K562 (cell line): ENCODE measurements at places on chromosomes 7 and 10.

DNA sequence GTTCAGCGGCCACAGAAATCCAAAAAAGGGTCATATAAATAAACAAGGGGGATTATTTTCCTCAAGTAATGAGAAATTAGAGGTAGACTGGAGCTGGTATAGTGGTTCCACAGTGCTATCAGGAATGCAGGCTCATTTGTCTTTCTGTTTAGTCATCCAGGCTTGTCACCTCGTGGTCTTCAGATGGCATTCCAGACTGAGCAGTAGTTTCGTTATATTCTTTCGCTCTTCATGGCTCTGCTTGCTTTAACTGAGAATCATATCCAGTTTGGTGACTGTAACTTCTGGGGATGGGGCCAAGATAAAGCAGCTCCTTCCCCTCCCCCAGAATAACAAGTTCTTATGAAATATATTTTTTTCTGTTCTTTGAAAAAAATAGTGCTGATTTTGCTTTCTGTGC, 9.5 kb downstream of the ANKIB1 start:
- DNase-seq = no peak

DNA sequence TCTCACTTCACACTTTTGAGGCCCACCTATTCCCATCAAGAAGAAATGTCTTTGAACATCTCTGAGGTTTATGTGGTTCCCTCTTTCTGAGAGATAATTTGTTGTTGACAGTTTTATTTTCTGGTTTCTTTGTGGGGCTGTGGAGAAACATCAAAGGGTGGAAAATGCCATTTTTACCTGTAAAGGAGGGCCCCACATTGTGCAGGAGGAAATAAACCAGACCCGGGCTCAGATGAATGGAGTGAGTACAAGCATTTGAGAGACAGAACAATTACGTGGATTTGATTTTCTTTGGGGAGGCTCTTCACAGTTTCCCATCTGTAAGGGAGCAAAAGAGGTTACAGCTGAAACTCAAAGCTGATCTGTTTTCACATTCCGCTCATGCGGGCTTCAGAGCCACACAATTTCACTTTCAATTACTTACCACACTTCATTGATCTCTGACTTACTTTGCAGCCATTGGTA, 29.8 kb downstream of the ITPRIP start:
- DNase-seq = no peak

DNA sequence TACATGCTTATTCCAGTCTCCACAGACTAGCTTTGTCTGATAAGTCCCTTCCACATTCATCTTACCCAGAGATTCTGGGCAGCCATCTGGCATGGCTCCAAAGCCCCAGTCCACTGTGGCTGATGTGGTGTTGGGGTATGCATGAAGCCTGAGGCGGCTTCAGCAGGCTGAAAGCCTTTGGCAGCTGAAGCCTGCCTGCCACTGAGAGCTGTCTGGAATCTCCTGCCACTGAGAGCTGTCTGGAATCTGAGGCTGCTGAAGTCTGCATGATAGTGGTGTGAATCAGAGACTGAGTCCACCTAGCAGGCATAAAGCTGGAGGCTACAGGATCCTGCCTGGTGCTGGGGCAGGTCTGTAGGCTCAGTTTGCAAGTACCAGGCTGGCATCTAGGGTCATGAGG, 87.1 kb downstream of the DYNC1I1 start:
- DNase-seq = no peak

- DNase-seq = no peak
Measured at GRCh38 chr7:39306016-39306570, 260.1 kb upstream of the YAE1 start.

DNA sequence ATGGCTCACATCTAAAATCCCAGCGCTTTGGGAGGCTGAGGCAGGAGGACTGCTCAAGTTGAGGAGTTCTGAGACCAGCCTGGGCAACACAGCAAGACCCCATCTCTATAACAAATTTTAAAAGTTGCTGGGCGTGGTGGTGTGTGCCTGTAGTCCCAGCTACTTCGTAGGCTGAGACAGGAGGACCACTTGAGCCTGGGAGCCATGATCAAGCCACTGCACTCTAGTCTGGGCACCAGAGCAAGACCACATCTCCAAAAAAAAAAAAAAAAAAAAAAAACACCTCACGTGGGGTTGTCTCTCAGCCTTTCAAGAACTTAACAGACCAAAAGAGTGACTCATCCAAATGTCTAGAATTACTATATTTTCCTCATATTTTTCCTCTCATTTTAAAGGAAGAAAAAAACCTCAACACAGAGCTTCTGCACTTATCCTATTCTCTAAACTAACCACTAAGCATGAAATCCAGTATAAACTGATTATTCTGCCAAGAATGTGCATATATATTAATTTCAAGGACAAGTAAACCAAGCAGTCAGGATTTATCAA, 46.3 kb downstream of the CUL2 start:
- no peak for DNase-seq

DNA sequence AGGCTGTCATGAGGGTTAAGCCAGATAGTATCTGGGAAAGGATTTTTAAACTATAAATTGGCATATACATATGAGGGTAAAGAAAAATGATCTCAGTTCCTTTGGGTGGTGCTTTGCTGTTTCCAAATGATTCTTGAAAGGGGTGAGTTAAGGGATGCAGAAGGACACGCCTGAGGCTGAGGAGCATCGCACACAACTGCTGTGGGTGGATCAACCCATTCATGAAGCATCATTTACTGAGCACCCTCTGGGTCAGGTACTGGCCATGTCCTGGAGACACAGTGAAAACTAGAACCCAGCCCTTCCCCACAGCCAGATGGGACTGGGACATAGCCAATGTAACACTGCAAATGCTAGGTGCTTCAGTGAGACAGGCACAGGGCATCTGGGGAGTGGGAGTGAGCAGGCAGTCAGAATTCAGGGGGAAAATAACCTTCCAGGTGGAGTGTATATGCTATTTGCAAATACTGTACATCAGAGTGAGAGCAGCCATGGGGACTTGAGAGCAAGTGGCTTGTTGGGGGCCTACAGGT, 112.1 kb downstream of the WDFY4 start:
- DNase-seq = no peak

DNA sequence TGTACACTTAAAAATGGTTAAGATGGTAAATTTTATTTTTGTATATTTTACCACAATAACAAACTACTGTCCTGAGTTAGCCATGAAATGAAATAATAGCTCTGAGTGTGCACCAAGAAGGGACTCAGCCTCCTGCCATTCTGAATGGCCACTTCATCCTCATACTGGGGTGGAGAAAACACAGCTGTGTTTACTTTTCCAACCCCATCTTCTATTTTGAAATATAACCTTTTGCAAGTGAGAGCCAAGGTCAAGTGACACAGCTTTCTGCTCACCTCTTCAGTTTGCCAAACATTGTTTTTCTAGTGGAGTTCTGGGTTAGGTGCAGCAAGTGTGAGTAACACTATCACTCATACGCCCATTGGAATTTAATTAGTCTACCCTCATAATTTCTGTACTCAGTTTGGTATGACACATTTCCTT, 107.4 kb upstream of the GLCCI1 start:
- DNase-seq = no peak

DNA sequence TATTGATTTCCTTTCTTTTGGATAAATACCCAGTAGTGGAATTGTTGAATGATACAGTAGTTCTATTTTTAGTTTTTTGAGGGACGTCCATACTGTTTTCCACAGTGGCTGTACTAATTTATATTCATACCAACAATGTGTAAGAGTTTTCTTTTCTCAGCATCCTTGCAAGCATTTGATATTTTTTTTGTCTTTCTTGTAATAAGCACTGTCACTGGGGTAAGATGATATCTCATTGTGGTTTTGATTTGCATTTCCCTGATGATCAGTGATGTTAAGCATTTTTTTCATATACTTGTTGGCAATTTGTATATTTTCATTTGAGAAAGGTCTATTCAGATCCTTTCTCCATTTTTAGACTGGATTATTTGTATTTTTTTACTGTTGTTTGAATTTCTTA, 308.7 kb downstream of the PTEN start:
- no peak for DNase-seq

DNA sequence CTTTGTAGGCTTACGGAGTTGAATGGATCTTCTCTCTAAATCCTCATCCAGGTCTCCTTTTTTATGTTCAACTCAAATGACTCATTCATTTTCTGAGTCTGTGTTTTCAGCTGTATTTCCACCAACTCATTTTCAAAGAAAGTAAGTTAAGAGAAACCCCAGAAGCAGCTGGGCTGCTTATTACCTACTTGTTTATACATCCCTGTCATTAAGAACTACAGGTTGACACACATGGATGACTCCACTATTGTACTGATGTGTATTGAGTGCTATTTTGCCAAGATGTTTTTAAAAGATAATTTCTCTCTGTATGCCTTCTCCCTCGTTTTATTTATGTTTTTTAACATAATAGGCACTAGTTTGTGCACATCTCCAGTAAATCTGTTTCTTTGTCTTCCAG, 41.9 kb downstream of the DGKI start:
- DNase-seq = no peak

GRCh38 chr10:15841696-15842095, 18.6 kb downstream of the MINDY3 start:
- DNase-seq = no peak

DNA sequence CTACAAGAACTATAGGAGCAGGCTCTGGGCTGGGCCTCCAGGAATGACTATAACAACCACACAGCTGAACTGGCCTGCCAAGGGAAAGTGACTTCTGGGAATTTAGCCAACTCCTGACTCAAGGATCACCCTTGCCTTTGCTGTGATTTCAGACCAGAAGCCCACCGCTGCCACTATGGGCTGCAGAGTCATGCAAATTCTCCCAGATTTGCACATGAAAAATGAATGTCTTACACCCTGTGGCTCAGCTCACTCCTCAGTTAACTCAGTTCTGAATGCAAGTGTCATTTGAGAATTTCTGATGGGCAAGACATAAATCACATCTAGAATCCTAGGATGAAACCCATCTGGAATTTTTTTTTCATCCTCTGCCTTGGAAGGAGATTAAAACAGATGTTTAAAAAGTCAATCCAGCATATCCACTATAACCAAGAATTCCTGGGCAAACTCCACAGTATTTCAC, 186.5 kb upstream of the BET1 start:
- no peak for DNase-seq

DNA sequence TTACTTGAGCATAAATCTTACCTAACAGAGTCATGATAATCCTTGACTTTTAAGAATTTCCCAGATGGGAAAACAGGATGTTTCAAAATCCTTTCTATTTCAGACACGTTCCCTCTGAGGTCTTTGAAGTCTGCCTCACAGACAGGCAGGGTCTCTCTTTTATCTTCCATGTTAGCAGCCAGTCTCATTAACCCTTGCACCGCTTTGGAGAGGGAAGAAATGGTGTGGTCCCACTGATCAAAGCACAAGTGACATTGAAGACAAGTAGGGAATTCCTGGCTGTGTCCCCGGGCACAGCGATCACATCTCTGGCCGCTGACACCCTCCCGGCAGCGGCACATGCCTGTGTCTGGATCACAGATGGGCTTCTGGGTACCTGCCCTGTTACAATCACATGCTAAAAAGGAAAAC, 52.7 kb upstream of the LAMB1 start:
- no peak for DNase-seq

- no peak for DNase-seq
Measured at GRCh38 chr7:151742713-151743480, 134.0 kb downstream of the PRKAG2 start.

DNA sequence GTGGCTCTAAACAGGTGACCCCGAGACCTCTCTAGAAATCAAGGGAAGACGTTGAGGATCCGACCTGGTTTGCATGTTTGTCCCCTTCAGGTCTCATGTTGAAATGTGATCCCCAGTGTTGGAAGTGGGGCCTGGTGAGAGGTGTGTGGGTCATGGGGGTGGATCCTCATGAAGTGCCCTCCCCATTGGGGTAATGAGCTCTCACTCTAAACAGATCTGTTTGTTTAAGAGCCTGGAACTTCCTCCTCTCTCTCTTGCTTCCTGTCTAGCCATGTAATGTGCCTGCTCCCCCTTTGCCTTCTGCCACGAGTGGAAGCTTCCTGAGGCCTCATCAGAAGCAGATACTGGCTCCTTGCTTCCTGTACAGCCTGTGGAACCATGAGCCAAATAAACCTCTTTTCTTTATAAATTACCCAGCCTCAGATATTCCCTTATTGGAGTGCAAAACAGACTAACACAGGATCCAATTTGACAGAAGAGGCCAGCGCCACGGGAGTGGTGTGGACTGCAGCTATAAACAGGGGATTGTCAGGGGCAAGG, 10.8 kb upstream of the POLM start:
- no peak for DNase-seq

DNA sequence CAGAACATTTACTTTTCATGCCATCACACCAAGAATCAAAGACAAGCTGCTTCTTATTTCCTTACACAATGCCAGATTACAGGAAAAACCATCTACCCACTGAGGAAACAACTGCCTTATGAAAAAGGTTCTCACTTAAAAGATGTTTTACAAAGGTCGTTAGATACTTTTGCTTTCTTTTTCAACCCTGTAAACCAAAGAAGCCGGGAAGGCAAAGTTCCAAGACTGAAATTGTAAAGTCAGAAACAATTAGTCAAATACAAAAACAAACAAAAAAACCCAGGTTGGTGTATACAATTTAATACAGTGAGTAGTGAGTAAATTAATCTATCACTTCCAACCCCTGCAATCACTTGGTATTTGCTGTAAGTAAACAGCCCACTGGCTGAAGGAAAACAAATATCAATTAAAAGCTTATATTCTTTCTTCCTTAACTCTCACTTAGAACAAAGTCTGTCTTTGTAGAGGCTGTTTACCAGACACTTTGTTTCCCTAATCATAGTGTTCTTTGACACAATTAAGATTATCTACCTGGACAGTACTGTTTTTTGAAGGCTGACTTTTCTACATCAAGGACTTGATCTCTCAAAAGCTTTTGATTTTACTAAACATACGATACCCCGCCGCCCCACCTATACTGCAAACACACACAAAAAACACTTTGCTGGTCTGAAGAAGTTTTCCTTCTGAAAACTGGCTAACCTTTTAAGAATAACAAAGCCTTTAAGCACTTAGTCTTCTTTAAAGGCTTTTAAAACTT, 18.1 kb downstream of the ERLIN1 start:
- DNase-seq = no peak

GRCh38 chr10:97012470-97012869, 173.3 kb downstream of the SLIT1 start:
- no peak for DNase-seq

DNA sequence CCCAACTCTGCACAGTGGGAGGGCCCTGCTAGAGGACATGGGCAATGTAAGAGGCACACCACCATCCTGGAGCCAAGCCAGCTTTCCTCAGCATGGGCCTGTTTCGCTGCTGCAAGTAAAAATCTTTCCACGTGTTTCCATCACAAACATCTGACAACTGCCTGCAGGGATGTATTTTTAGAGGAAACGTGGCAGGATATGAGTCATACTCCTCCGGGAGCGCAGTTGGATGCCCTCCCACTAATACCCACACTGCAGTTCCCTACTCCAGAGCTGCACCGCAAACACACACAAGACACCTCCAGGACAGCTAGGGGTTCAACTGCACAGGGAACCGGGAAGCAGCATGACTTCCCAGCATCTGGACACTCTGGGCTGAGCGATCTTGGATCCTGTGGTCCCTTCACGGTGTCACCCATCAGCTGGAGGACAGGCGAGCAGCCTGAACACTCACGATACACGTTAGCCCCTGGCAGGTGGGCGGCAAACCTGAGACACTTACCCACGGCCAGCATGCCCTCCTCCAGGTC, 26.1 kb downstream of the PLAC9 start:
- peak; percentile 75 for DNase-seq

GRCh38 chr10:51860257-51860656, 160.9 kb upstream of the CSTF2T start:
- no peak for DNase-seq
